NCI-H187 treated with DMSO at 0.1 percent for 48 hours (cell line): ENCODE measurements at places on chromosomes 2 and 18.

DNA sequence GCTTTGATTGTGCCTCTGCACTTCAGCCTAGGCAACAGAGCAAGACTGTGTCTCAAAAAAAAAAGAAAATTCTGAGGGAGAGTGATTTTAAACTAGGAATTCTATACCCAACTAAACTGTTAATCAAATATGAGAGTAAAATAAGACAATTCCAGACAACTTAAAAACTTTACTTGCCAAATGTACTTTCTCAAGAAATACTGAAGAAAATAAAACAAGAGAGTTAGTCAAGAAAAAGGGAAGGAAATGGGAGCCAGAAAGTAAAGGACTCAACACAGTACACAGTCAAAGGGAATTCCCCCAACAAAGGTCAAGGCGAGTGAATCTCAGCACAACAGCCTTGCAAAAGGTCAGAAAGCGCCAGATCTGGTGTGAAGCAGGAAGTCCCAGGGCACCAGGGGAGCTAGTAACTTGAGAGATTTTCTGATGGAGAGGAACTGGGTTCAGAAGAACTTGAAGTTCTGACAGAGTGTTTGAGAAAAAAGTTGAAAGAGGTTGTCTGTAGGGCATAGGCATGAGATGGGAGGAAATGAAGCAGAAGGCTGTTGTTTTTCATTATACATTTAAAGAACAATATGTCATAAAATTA lies 22.6 kb upstream of the TBC1D8 start:
- no peak for DNase-seq

- no peak for DNase-seq
Measured at GRCh38 chr2:1620081-1620480, 124.2 kb downstream of the PXDN start.

- DNase-seq, result no peak
Measured at GRCh38 chr18:44632469-44633145, 48.1 kb upstream of the SETBP1 start.

GRCh38 chr18:6681331-6681875 lies 48.1 kb upstream of the ARHGAP28 start:
- no peak for DNase-seq

GRCh38 chr2:118016911-118017310 lies 3.0 kb upstream of the CCDC93 start:
- no peak for DNase-seq

GRCh38 chr2:161122772-161123530 lies 37.3 kb upstream of the TANK start:
- DNase-seq, result no peak

DNA sequence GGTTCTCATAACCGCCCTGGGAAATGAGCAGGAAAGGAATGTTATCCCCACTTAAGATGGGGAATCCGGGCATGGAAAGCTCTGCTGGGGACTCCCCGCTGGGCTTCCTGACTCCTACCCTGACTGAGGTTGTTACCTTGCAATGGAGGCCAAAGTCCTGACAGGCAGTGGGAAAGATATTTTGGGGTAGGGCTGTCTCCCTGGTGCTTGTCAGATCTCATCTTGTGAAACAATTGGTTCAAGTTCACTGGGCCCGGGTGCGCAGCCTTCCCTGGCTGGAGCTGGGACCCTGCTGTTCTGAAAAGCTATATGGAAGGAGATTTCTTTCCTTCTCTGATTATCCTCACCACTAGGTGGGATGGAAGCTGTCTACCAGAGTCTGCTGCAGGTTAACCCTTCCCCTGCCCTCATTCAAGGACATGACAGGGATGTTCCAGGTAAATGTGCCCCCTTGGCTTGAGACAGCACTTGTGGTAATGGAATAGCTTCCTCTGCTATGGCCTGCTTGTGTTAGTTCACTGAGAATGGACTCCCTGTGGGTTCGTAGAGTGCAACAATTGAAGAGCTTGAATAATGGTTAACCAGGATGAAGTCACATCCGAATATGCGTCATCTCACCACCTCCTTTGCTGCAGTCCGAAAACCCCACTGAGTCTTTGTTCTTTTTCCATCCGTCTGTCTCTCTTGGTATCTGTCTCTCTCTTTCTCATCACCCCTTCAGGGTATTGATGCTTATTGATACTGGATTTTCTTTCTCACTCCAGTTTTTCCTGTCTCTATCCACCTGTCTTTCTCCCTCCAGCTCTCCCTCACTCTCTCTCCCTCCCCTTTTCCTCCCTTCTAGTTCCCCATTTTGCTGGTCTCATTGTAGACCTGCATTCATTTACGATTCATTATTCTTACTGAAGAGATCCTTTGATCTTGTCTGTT lies 67.8 kb upstream of the EPAS1 start:
- DNase-seq, result no peak

GRCh38 chr2:147739508-147739907 lies 105.3 kb upstream of the ACVR2A start:
- no peak for DNase-seq

GRCh38 chr2:90069290-90069894 lies 1377.9 kb downstream of the RPIA start:
- no peak for DNase-seq

DNA sequence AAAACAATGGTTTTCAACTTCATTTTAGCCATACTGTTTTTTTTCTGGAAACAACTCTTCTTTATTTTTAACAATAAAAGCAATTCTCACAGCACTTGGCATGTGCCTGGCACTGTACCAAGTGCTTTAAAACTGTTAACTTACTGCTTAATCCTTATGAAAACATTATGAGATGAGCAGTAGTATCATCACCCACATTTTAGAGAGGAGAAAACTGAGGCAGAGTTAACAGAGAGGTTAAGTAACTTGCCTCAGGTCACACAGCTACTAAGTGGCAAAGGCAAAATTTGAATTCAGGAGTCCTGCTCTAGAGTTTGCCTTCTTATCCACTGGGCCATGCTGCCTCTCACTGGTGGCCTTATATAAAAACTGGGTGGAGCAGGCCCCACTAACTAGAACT lies 23.2 kb downstream of the CTIF start:
- no peak for DNase-seq

- DNase-seq, result no peak
Measured at GRCh38 chr2:194104687-194105086, 1552.3 kb upstream of the SLC39A10 start.

DNA sequence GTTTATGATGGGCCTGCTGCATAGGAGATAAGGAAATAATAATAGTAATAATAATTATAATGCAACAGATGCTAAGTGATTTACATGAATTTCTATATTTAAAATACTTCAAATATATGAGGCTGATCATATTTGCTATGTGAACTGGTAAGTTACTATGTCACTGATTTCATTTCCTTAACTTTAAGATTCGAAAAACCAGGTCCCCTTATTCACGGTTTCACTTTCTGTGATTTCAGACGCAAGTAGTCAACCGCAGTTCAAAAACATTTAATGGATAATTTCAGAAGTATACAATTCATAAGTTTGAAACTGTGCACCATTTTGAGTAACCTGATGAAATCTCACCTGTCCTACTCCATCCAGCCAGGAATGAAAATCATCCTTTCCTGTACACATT lies 1697.1 kb upstream of the LRRTM1 start:
- DNase-seq, result no peak

- no peak for DNase-seq
Measured at GRCh38 chr2:138115666-138116065, 151.4 kb downstream of the HNMT start.

DNA sequence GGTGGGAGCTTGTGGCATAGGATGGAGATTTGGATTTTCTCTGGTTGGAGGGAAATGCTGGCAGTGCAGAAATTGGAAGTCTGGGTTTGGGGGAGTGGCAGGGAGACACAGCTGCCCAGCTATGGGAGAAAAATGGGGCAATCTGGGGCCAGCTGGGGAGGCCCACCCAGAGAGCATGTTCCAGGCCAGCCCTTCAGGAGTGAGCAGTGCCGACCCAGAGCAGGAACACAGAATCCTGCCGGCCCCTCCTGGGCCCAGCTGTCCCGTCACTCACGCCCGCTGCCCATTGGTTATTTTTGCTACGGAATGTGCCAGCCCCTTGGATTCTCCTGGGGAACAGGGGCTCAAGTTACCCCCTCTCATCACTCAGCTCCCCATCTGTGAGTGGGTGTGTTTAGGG lies 4.9 kb downstream of the SPEG start:
- DNase-seq, result no peak

- no peak for DNase-seq
Measured at GRCh38 chr2:29606104-29607037, 315.0 kb downstream of the ALK start.

- DNase-seq, result no peak
Measured at GRCh38 chr2:9327873-9328352, 95.4 kb downstream of the ITGB1BP1 start.

DNA sequence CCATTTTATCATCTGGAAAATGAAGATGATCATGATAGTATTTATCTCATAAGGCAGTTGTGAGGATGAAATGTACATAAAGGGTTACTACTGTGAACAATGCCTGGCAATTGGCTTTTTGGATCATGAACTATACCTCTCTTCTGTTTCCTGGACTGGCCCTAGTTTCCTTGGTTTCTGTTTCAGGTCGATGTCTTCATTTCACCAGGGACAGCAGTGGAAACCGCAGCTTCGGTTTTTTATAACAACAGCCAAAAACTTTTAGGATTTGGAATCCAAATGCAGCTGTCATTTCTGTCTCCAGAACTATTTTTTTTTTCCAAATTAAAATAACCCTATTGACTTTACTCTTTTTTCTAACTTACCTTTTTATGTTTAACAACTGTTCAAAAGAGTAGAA lies 425.1 kb downstream of the RND3 start:
- no peak for DNase-seq

DNA sequence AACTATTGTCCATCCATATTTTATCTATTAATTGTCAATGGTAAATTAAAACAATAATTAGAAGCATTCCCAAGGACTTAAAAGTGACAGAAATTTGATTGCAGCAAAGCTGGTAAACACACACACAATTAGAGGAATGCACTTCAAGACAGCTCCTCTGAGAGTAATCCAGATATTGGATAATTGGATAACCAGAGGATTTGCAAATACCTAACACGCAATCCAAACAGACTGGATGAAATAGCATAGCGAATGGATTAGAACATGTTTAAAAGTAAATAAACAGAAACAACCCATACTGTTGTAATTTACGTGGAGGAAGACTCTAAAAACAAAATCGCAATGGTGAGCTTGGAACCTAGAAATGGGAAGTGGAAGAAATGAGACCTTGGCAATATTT lies 239.8 kb downstream of the METTL4 start:
- no peak for DNase-seq

- DNase-seq, result no peak
Measured at GRCh38 chr2:81675641-81676040, 1371.1 kb upstream of the LRRTM1 start.

GRCh38 chr2:221731432-221732145 lies 159.5 kb upstream of the EPHA4 start:
- no peak for DNase-seq

- no peak for DNase-seq
Measured at GRCh38 chr2:234266952-234267351, 216.4 kb downstream of the SPP2 start.

DNA sequence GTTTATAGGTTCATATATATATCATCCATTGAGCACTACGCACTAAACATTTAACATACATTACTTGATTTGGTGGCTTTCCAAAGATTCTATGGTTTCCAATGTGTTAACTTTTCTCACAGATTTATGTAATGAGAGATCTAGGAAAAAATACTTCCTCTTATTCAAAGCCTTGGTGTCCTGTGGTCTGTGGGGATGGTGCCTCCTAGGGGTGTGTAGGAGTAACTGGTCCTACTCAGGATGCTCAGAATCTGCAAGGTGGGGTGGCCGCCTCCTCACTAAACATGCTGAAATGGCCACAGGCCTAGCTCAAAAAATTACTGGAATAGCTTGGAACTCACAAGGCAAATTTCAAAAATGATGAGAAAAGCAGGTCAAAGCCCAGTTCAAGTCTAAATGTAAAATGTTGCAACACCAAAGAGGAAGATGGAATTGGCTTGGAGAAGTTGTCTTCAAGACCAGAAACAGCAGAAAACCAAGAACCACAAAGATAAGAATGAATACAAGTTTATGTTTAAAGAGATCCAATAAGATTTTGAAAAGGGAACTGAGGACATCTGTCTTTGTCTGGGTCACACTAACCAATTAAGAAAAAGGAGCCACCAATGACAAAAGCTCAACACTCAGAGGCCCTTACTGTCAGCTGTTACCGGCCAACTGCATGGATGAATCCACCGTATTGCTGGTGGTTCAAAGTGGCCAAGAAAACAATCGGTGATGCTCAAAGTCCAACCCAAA lies 11.5 kb downstream of the GPR55 start:
- DNase-seq, result no peak

- no peak for DNase-seq
Measured at GRCh38 chr2:170968205-170969003, 39.4 kb downstream of the GORASP2 start.

GRCh38 chr2:142140434-142140845 lies 9.6 kb upstream of the LRP1B start:
- DNase-seq, result no peak

DNA sequence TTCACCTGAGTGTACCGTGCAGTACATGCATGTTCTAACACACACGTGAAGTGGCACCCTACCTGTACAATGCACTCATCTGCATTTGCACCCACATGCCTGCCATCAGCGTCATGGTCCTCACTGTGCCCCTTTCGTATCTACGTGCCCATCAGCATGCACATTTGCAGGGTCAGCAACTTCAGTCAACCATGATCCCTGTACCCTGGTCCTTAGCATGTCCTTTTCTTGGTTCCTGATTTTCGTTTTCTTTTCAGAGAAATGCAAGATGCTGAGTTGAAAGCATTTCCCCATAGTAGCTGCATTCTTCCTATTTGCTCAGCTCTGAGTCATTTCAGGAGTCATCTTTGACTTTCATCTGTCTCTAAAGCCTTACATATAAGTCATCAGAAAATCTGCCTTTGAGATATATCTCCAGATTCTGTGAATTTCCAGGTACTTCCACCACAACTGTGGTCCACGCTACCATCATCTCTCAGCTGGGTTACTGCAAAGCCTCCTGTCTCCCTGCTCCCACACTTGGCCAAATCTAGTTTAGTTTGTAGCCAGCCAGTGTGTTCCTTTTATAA lies 14.7 kb upstream of the PUM2 start:
- no peak for DNase-seq

DNA sequence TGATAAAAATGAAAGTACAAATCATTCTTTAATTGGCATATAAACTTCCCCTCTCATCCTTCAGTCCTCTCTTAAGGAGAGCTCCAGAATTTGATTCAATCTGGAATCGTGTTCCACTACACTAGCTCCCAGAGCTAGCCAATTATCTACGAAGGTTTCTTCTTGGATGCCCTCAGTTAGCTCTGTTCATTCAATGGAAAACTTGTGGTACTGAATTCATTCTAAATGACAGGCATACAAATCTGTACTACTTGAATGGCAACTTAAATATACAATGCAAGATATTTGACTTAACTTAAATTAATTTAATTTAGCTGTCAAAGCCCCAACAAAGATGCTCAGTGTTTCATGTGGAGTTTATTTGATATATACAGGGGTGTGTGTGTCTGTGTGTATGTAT lies 1474.2 kb upstream of the CELF4 start:
- DNase-seq, result no peak

DNA sequence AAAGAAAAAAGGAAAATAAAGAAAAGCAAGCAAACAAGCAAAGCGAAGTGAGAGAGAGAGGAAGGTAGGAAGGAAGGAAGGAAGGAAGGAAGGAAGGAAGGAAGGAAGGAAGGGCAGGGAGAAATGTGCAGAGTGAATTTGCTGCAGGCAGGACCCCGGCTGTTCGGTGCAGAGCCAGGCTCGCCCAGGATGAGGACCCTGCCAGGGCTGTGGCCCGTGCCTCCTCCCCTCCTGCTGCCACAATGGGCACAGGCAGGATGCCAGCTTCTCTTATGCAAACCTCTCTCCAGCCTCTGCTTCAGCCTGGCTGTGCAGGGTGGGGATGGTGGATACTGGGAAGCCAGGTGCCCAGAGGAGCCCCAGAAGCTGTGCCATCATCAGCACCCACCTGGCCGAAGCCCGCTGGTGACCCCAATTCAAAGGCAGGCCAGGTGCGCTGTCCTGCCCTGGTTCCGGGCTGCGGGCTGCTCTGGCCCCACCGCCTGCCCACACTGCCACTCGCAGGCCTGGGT lies 3.2 kb downstream of the GPR17 start:
- no peak for DNase-seq
